GM04504 (cell line): ENCODE measurements at places on chromosomes 7 and 10.

- DNase-seq: no peak
Measured at GRCh38 chr10:26859241-26860101, 1.3 kb downstream of the ABI1 start.

DNA sequence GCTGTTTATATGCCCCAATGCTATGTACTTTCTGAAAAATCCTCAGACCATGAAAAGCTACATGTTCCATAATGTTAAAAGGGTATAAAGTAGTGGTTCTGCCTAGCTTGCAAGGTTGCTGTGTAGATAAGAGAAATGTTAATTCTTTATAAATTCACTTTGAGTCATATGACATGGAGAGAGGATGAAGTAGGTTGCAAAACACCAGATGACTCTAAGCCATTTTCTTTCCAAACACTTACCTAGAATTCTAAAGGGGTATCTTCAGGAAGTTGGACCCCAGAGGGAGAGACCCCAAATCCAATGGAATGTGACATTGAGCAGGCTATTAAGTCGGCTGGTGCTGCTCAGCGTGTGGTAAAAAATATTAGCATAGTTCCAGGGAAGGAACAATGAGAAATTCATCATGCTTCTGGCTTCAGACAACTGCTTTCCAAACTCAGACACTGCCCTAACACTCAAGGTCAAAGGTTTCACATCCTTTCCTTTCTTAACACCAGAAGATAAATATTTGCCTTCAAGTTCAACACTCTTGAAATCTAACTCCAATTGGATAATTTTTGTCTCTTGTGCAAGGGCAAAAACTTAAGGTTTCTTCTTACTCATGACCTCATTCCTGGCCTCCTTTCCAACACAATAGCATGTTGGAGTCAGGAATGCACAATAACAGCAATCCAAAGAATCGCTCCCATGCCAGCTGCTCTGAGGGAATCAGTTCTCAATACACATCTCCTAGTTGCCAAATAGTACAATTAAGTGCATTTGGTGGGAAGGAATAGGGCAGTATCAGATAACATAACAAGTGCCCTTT lies 100.7 kb upstream of the AFAP1L2 start:
- DNase-seq: peak; percentile 36

DNA sequence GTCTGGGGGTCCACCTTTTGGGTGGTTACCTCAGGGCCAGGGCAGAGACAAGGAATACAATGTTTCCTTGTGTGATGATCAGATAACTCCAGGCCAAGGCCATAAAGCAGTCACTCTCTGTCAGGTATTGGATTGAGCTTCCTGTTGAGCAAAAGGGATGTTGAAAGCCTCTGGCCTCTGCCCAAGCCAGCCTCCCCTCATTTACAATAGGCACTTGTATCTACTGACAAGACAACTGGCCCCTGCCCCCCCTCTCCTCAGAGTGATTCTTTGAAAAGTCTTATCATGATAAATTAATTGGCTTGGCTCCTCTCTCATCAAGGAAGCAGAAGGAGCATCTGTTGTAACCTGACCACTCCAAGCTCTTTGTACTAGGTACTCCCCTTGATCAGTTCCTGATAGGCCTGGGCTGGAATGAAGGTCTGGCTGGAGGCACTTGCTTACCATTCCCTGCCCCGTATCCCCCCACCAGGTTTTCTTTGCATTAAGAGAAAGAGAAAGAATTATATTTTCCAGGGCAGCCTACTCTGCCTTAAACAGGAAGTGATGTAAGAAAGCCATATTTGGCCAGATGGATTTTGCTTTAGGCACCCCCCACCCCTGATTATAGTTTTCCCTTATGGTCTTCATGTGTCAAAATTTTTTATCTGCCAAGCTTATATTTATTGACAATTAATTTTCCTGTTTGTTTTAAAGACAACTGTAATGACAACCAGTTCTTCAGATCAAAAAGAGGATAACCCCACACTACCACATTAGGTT lies 42.1 kb upstream of the HPS1 start:
- DNase-seq: no peak

DNA sequence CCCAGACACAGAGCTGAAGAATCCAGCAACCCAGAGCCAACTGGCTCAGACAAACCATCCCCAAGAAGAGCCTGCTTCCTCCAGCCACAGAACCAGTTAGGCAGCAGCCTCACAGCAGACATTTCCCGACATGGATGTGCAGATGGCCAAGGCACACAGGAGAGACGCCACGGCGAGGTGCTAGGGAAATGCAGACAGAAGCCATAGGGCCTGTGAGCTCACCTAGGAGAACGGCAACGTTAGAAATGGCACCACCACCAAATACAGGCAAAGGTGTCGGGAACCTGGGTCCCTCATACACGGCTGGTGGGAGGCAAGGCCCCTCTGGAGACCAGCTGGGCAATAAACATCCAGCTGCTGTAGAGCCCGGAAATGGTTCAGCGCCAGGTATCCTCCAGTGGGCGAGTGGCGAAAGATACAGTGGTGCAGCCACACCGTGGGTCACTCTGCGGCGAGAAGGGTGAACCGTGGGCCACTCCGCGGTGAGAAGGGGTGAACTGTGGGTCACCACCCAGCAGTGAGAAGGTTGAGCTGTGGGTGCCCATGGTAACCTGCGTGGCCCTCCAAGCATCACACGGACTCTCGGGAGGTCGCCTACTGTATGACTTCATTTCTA lies 31.2 kb downstream of the JAKMIP3 start:
- no peak for DNase-seq

DNA sequence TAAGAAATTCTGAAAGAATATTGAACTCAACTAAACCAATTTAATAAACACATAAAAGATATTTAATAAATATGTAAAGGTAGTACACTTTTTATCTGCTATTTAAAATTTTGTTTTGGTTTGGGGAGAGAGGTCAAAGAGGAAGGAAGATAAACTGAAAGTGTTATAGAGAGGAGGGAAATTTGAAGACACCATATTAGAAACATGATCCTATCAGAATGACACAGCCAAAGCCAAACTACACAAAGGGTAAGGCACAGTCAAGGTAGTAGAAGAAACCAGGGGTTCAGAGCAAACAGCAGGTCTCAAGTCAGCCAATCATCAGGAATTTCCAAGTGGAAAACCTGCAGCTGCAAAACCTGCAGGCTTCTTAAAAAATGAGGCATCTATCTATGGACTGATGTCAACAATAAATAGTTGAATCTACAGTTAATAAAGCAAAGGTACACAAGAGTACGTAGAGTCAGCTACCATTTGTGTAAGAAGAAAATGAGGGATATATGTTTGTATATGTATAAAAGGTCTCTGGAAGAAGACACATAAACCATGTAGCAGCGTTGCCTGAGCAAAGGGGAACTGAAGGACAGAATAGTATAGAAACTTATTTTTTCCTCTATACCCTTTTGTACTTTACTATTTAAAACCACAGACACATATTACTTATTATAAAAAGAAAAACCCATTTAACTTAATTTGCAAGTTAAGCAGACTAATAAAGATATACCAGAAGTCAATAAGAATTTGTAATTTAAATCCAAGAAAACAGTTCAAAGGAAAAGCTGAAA lies 10.0 kb downstream of the ZNF800 start:
- DNase-seq: no peak
